Posterior vena cava (tissue), 2 donors: ENCODE measurements at places on chromosomes 1 and 21. TPM values are rescaled to one million over a fixed set of nuclear protein-coding genes. Genes with fewer than 3 reads are reported as not detected.

The UHMK1 gene
- 27.5 TPM for total RNA-seq

The MARK1 gene
- 19.4 TPM for total RNA-seq

The NBPF10 gene
- 3.4 TPM for total RNA-seq

The PRRX1 gene
- total RNA-seq, result 240 TPM

The ATAD3C gene
- 0.14 TPM for total RNA-seq

The LMOD1 gene
- total RNA-seq, result 297 TPM

The TNFRSF8 gene
- total RNA-seq, result 1.00 TPM

The LCE1E gene
- not detected for total RNA-seq

The TSPEAR gene
- total RNA-seq, result 0.48 TPM

The ZBTB8B gene
- not detected for total RNA-seq

The CR2 gene
- 0.19 TPM for total RNA-seq

The NR1I3 gene
- total RNA-seq, result not detected

The SSR2 gene
- 173 TPM for total RNA-seq

The CCDC30 gene
- 4.3 TPM for total RNA-seq

The GCSAML gene
- 0.60 TPM for total RNA-seq

The OR4F16 gene
- not detected for total RNA-seq

The CCDC27 gene
- not detected for total RNA-seq

The RIIAD1 gene
- total RNA-seq, result 4.0 TPM

The BCAN gene
- total RNA-seq, result 0.29 TPM

The AMY1C gene
- total RNA-seq, result not detected

The ZNF672 gene
- 23.4 TPM for total RNA-seq

The GJA4 gene
- total RNA-seq, result 21.8 TPM

The INSRR gene
- total RNA-seq, result 0.19 TPM

The TACSTD2 gene
- total RNA-seq, result 5.6 TPM

The HEYL gene
- total RNA-seq, result 25.2 TPM

The CCDC185 gene
- total RNA-seq, result not detected

The ASAP3 gene
- 37.8 TPM for total RNA-seq

The CACHD1 gene
- total RNA-seq, result 6.9 TPM

The EPHB2 gene
- 11.4 TPM for total RNA-seq

The MYOM3 gene
- total RNA-seq, result 0.83 TPM

The SPOCD1 gene
- total RNA-seq, result 13.5 TPM

The PRKAB2 gene
- 26.5 TPM for total RNA-seq

The EDN2 gene
- not detected for total RNA-seq

The S100A12 gene
- 12.6 TPM for total RNA-seq

The TMPRSS2 gene
- total RNA-seq, result 0.14 TPM

The H6PD gene
- total RNA-seq, result 59.6 TPM

The PLEKHN1 gene
- 0.88 TPM for total RNA-seq

The CNKSR1 gene
- 0.32 TPM for total RNA-seq

The COL11A1 gene
- 1.00 TPM for total RNA-seq

The ZBTB18 gene
- total RNA-seq, result 11.7 TPM

The RGS5 gene
- 176 TPM for total RNA-seq

The TNFRSF18 gene
- 0.93 TPM for total RNA-seq

The GNAT2 gene
- total RNA-seq, result not detected

The VANGL2 gene
- 2.0 TPM for total RNA-seq

The RPE65 gene
- not detected for total RNA-seq

The TFF2 gene
- not detected for total RNA-seq

The NBPF20 gene
- total RNA-seq, result 3.6 TPM

The FTCD gene
- total RNA-seq, result 0.29 TPM
